ENCODE measurements at places on chromosomes 16 and 17.

DNA sequence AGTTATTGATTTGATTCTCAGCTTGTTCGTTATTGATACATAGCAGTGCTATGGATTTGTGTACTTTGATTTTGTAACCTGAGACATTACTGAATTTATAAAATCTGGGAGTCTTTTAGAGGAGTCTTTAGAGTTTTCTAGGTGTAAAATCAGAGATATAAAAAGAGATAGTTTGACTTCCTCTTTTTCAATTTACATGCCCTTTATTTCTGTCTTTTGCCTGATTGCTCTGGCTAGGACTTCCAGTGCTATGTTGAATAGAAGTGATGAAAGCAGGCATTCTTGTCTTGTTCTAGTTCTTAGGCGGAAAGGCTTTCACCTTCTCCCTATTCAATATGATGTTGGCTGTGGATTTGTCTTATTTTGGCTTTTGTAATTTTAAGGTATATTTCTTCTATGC, 106.2 kb downstream of the PHKB start:
- DNase-seq, result no peak

DNA sequence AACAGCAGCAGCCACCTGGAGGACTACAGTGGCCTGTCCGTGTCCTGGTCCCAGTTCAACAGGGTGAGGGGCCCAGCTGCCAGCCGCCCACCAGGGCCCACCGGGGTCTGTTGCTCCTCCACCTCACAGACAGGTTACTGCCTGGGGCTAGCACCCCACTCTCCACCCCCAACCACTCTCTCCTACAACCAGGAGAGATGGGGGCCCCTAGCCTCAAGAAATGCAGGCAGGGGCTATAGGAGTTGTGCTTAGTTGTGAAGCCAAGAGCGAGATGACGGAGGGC, 18.0 kb downstream of the STAT5A start:
- DNase-seq, result no peak

DNA sequence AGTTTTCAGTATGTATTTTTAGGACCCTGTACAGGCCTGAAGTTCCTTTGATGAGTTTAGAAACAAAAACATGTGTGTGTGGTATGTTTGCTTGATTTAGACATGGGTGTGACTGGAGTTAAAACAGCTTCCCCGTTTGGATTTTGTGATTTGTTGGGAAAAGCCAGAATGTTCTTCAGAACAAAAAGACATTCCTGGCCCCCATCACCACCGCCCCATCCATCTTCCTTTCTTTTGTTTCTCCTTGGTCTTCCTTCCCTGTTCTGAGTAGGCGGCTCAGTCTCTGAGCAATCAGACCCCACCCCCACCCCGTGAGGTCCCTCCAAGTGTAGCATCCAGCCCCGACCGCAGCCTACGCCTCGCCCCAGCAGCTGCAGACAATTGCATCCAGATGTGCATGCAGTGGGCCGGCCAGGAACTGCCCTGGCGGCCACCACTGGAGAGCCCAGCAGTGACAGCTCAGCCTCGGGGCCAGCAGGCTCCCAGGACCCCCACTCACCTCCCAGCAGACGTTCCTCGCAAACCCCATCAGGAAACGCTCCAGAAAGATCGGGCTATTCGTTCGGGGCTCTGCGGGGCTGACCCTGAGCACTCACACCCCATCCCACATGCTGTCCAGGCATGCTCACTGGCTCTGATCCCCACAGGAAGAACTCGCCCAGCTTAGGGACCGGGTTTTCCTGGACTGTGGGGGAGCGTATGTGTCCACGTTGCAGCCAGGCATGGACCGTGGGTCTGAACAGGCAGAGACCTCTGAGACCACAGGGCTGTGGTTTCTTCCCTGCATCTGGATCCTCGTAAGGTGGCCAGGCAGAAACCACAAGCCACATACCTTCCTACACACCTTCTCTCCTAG, 99.8 kb upstream of the CDH5 start:
- DNase-seq, result no peak

GRCh38 chr17:19361944-19362276, 613 bp downstream of the B9D1 start:
- no peak for DNase-seq

DNA sequence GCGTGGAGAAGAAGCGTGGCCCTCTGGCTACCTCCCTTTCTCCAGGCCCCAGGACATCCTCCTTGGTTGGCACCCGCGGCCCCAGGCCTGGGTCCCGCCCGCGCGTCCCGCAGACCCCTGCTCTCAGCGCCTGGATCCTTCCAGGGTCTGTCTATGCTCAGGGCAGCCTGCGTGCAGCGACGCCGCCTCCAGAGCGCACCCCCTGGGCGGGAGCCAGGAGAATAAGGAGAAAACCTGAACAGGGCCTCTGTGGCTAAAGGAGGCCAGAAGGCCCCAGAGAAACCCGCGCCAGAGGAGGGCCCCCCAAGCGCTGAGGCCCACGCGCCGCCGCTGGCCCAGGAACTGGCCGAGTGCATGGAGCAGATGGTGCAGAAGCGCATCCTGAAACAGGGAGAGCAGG, 40.4 kb upstream of the DNAJA2 start:
- DNase-seq, result no peak

GRCh38 chr16:47204736-47205504, 61.2 kb upstream of the NETO2 start:
- DNase-seq, result no peak

DNA sequence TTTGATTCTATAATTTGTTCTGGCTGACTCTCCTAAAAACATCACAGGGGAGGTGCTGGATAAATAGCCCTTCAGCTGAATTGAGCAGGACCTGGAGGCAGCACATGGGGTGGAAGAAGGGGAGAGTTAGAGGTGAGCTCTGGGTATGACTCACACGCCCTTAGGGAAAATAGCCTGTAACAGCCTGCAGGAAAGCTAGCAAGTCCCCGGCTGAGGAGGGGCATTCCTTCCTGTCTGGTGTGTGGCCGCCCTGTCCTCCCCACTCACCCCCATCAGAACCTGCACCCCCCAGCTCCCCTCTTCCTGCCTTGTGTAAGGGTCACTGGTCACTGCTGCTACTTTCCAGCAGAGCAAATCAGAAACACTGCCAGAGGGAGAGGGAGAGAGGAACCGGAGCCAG, 187.4 kb downstream of the C16orf95 start:
- DNase-seq, result no peak

DNA sequence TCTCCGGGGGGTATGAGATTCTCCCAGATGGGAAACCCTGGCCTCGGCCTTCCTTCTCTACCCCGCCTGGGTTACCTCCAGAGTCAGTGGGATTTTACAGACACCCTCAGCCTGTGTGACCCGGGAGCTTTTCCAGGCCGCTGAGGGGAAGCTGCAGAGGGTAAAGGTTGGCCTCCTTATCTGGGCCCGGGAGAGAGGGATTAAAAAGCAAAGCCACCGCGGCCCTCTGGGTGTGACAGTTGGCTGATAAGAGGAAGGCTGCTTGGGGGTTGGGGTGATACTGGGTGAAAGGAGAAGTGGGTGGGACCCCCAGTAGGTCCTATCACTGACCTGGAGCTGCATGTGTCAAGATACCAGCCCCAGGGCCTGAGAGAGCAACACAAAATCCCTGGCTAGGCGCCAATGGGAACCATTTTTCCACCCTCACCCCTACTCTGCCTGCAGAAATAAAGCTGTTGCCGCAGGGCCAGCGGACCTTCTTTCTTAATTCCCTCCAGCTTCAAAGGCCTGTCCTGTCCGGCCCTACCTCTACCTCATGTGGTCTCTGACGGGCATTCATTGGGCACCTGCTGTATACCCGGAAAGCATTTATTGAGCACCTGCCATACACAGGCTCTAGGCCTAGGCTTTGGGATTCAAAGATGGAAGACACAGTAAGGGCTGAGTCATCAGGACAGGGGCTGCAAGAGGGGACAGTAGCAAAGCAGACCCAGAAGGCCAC, 77.6 kb upstream of the GSE1 start:
- no peak for DNase-seq

DNA sequence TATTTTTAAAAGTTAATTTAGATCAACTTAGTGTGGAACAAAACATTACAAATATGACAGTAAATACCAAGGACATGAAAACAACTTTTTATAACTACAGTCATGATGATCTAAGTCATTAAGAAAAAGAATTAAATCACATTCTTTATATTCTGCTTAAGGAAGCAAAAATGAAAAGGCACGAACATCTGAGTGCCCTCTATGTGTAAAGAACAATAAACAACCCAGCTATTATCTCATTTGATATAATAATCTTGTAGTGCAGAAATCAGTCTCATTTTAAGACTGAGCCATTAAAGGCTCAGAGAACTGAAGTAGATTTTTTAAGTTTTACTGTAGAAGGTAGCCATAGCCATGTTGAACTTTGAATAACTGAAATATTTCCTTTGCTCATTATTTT, 13.4 kb downstream of the MYO1D start:
- DNase-seq, result no peak

GRCh38 chr17:74892013-74892841, 1.2 kb downstream of the FADS6 start:
- no peak for DNase-seq

DNA sequence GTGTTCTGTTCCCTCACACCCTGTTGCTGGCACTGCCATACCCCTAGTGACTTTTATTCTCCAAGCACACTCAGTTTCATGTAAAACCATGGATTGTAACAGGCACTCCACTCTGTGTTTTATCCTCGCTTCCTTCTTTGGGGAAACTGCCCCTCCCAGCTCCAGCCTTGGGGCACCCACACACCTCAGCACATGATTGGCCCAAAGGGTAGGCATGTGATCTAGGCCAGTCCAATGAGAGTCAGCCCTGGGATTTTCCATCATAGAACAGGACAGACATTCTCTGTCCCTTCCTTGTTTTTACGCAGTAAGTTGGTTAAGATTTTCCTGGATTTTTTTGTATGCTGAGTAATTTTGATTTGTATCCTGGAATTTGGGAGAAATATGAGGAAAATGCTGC, 115.4 kb downstream of the C16orf95 start:
- no peak for DNase-seq

DNA sequence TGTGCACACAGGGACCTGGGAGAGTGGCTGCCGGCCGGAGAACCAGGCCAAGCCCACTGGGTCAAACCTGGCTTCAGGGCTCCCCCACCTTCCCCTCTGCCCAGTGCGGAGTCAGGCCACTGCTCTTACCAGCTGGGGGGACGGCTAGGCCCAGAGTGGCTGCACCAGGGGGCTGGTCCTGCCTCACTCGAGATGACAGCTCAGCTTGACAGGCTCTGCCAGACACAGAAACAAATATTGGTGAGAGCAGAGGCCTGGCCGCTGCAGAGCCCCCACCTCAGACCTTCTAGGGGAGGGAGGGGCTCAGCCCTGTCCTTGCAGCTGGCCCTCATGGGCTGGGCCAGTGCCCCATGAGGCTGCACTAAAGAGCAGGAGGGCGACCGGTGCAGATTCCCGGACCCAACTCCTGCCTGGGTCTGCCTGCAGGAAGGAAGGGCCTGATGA, 4.5 kb downstream of the NUDT16L1 start:
- DNase-seq, result no peak

- no peak for DNase-seq
These were observed 16.2 kb upstream of the PHF12 start for GRCh38 chr17:28967221-28968135.

- no peak for DNase-seq
These were observed 31.5 kb downstream of the MPRIP start for GRCh38 chr17:17073581-17074403.

DNA sequence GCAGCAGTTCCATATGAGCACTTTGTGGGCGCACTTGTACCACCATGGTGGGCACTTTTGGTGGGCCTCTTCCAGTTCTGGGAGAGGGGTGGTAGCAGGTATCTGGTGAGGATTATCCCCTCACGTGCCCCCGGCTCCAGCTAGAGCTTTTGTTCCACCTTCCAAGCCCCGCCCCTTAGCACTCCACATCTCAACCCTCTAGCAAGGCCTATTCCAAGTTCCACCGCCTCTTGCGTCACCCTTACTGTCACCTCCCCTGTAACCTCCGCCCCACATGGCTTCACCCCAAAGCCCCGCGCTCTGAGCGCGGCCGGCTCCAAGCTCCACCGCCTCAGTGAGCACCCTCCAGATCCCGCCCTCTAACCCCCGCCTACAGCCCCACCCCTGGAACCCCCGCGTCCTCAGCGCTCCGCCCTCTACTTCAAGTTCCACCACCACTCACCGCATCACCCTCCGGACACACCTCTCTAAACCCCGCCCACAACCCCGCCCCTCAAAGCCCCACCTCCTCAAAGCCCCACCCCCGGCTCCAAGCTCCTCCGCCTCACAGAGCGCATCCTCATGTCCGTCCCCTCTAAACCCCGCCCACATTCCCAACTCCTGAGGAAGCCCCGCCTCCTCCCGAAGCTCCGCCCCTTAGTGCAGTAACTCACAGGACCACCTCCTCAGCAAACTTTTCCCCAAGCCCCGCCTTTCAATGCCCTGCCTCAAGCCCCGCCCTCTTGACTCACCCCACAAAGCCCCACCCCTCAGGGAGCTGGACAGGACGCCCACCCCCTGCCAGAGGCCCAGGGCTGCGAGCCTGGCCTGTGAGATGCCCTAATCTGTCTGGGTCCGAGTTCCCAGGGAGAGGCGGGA, 11.1 kb downstream of the SCN4A start:
- peak; percentile 63 for DNase-seq

DNA sequence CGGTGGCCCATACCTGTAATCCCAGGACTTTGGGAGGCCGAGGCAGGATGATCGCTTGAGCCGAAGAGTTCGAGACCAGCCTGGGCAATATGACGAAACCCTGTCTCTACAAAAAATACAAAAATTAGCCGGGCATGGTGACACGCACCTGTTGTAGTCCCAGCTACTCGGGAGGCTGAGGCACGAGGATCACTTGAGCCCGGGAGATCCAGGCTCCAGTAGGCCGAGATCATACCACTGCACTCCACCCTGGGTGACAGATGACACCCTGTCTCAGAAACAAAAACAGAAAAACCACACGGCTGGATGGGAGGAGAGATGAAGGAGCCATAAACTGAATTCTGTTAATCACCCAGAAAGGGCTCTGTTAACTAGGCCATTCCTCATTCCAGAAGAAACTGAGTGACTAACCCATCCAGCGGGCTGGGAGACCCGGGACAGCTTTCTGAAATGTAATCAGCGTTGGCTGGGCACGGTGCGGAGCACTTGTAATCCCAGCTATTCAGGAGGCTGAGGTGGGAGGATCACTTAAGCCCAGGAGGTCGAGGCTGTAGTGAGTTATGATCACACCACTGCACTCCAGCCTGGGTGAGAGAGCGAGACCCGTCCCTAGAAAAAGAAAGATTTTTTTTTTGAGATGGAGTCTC, 641 bp upstream of the NT5C3B start:
- no peak for DNase-seq

GRCh38 chr16:88347656-88348376, 34.9 kb upstream of the ZNF469 start:
- DNase-seq, result no peak

GRCh38 chr17:48618256-48618896, 3.3 kb upstream of the HOXB8 start:
- peak; percentile 90 for DNase-seq

GRCh38 chr17:53655591-53655990, 167.1 kb upstream of the KIF2B start:
- DNase-seq, result no peak

DNA sequence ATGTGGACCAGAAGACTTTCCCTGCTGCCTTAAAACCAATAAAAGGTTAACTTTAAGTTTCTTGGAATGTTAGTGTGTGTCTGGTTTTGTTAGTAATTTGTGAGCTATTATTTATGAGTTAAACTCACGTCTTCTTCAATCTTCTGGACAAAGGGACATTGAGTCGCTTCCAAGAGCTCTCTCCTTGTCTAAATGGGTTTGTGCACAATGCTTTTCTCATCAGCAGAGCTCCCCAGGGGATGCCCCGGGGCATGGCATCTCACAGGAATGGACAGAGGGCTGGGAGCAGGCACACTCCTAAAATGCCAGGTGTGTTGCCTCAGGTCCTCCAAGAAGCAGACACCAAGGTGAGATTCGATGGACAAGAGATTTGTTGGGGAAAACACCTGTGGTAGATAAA, 90.5 kb downstream of the RGS9 start:
- DNase-seq, result no peak

- peak; percentile 70 for DNase-seq
These were observed 21.4 kb downstream of the MPRIP start for GRCh38 chr17:17063546-17064122.

All from suppressor macrophage treated with lipopolysaccharide for 4 hours (primary cell).